Caudate nucleus (tissue), 63 donors: ENCODE measurements at places on chromosomes 16 and 17.

DNA sequence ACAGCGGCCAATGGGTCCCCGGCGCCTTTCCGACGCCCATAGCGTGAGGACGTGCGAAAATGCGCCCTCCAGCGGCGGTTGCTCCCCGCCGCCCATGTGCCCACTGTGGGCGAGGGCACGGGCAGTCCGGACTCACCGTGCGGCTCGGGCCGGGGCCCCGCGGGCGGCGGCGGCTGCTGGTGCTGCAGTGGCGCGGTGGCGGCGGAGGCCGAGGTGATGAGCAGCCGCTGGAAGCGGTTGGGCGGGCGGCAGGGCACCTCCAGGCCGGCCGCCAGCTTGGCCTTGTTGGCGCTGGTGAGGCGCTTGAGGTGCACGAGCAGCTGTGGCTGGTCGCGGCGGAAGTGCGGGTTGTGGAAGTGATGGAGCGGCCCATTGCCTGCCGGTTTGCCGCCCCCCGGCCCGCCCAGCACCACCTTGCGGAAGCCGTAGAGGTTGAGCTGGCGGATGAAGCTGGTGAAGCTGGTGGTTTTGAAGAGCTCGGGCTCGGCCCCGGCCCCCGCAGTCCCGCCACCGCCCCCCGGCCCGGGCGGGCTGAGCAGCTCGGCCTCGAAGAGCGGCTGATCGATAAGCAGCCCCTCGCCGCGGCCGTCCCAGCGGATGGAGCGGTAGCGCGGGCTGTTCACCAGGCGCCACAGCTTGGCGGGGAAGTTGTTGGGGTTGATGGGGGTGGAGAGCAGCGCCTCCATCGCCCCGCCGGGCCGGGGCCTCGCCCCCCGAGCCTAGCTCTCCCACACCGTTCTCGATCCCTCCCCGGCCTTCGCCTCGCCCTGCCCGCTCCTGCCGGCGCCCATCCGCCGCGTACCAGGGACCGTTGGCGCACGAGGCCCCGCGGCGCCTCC lies at the start of gene HSF5:
TSS of gene HSF5 (minus strand) at position 820 of the 839 bp plus-strand sequence. CDS start at position 686, 134 bp downstream.
- no peak for DNase-seq

DNA sequence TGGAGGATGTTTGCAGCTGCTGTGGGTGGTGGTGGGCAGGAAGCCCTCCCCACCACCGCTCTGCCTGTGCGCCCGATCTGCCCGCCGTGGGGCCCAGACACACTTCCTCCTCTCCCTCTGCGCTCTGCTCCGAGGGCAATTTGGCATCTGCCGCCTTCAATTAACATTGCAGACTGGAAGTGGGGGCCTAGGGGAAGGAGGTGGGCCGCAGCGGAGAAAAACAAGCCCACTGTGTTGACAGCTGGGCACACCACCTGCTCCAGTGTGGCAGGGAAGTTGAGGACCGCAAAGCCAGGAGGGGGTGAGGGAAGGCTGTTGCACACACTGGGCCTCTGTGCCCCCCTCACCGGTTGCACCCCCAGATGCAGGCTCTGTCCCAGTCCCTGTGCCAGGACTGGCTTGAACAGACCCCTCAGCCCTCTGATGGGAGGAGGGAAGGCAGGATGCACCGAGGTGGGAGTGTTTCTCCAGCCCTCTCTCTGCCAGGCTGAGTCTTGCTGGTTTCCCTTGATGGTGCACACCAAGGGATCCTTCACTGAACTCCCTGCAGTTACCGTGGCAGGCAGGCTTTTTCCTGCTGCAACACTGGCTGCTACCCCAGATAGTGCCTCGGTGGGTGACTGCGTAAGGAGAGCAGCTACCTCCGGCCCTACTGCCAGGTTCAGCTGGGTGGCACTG lies 72.8 kb upstream of the MED9 start:
- DNase-seq = no peak

GRCh38 chr16:11408216-11408615 lies 63.0 kb downstream of the RMI2 start:
- no peak for DNase-seq

DNA sequence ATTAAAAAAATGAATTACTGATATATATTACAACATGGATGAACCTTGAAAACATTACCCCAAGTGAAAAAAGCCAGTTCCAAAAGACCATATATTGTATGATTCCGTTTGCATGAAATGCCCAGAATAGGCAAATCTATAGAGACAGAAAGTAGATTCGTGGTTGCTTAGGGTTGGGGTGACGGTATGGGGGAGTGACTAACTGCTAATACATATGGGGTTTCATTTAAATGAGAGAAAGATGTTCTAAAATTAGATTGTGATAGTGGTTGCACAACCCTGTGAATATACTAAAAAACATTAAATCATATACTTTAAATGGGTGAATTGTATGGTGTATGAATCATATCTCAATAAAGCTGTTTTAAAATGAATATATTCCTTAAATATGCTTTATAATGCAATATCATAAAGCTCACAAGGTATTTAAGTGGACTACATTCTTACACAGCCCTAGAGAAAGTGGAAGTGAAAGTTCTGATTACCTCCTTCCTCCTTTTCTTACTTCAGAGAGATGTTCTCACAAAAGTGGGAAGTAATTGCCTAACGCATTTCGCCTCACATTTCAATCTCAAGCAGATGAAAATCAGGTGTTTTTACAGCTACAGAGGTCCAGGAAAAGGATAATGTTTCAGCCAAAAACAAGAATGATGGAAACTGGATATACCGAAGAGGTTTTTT lies 142.7 kb upstream of the GNAO1 start:
- no peak for DNase-seq

DNA sequence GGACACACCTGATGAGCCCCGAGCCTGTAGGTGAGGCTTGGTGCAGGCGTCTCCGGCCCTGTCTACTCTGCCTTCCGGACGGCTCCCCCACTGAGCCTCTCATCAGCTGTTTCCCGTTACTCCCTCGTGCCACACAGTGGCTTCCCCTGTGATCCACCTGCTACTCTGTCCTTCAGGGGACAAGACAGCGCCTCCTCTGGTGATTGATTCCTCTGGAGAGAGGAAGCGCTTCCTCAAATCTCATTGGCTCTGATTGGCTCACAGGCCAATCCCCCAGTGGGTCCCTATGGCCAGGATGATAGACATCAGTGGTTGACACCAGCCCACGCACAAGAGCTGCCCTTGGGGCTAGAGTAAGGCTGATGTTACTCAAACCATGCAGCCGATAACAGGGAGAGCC lies 24.0 kb downstream of the RNF213 start:
- no peak for DNase-seq

- DNase-seq = no peak
Observed at GRCh38 chr16:85825326-85825725, 25.8 kb downstream of the COX4I1 start.

DNA sequence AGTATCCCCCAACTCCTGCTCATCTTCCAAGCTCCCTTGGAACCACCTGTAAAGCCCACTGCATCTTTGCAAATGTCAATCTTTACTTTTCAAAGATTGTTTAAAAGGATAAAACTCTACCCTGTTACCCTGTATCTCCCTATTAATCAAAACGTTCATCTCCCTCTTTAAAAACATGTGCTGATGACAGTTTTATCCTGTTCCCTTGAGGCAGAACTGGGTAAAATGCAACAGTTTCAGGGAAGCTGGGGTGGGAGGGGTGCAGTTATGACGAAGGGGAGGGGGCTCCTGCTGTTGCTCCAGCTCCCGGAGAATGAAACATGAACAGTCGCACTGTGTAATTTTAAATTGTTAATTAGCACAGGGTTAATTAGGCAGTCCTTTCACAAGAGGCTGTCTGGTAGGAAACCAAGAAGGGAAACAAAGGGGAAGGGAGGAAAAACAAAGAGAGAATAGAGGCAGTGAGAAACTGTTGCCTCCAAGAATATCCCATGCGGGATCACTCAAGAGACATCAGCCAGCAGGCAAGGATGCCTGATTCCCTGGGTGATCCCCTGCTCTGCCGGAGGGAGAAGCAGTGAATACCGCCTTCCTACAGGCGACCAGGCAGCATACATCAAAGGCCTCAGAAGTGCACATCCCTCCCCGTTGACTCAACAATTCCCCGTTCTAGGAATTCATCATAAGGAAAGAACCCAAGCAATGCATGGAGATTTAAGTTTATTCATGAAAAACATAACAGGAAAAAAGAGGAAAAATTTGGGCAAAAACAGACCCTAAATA lies 84.2 kb downstream of the ZFHX3 start:
- no peak for DNase-seq

DNA sequence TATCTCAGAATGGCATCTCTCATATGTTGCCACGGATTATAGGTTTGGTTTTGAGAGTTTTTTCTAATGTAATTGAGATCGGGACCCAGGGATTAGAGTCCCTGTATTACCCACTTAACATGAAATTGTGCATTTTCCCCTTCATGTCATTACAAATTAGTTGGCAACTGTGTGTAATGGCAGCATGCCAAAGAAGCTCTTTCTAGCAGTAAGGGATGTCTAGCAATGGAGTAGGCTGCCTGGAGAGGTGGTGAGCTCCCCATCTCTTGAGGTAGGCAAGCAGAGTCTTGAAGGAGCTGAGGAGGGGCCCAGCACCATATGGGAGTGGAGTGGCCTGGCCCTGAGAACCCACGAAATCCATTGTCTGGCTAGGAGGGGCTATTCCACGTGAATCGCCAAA lies 10.0 kb upstream of the KATNB1 start:
- no peak for DNase-seq

DNA sequence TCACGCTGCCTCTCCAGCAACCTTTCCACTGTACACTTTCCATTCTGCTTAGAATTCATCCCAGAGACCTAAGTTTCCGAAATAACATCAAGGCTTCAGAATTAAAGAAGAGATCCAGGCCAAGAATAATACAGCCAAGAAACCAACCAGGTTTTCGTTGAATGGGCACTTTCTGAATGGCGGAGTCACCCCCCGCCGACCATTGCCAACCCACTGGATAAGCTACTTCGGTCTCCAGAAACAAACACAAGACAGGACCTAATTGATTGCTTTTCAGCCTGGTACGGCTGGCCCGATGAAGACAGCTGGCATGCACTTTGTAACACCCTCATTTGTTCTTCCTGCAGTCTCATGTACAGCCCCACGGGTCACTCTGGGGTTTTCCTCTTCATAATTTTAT lies 308.1 kb upstream of the ZFHX3 start:
- peak; percentile 13 for DNase-seq

GRCh38 chr17:43573579-43574321 lies 27.6 kb upstream of the ETV4 start:
- no peak for DNase-seq

GRCh38 chr17:17103160-17103559 lies 60.9 kb downstream of the MPRIP start:
- no peak for DNase-seq

GRCh38 chr17:39114723-39115122 lies 36.7 kb downstream of the PLXDC1 start:
- no peak for DNase-seq

GRCh38 chr17:28416703-28417311 lies 10.8 kb upstream of the SLC46A1 start:
- no peak for DNase-seq

DNA sequence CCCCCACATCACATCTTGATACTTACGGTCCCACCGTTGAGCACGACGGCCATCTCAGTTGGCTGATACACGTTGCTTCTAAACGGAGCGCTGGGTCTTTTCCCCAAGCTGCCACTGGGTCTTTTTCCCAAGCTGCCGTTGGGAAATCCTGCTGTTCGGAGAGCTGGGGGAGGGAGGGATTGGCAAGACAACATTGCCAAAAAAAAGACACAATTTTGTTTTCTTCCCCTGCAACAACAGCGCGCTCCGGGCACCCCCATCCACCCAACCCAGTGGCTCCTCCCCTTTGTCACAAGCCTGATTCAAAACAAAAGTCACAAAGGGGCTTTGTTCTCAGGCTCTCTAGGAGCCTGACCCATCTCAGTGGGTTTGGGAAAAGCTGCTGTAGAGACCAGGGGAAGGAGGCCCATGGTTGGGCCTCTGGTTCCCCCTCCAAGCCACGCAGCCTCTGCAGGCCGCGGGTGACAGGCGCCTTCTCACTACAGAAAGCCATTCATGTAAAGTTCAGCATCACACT lies 22.8 kb downstream of the GPRC5B start:
- peak; percentile 92 for DNase-seq
